MV-4-11 (cell line): ENCODE measurements at places on chromosomes 12 and 14.

GRCh38 chr12:48826209-48826855 lies 8.0 kb downstream of the CACNB3 start:
- no peak for DNase-seq

DNA sequence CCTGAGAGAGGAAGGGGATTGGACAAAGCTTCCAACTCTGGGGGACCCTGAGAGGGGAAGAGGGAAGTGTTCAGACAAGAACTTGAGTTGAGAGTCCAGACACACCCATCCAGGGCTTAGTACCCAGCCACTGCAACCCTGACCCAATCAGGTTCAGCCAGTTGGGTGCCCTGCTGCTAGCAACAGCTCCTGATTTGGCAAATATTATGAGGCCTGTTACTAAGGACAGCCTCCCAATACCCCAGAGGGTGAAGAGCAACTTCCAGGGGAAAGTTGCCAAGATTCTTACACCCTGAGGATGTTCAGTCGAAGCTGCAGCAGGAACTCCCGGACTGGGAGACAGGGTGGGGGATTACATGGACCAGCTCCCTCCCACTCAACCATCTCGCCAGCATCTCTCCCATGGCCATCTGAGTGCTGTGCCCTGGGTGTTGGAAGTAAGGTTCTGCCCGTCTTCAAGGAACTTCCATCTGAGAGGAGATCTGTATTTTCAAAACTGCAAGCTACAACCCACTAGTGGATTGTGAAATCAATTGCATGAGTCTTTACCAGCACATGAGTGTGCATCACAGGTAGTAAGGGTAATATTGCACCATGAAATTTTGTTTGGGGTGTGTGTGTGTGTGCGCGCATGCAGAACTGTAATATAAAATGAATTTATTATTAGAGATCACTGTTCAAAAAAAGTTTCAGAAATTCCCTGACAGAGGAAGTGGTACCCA lies 11.5 kb upstream of the KRT78 start:
- no peak for DNase-seq

GRCh38 chr12:23555825-23556207 lies 393.7 kb downstream of the SOX5 start:
- DNase-seq = no peak

DNA sequence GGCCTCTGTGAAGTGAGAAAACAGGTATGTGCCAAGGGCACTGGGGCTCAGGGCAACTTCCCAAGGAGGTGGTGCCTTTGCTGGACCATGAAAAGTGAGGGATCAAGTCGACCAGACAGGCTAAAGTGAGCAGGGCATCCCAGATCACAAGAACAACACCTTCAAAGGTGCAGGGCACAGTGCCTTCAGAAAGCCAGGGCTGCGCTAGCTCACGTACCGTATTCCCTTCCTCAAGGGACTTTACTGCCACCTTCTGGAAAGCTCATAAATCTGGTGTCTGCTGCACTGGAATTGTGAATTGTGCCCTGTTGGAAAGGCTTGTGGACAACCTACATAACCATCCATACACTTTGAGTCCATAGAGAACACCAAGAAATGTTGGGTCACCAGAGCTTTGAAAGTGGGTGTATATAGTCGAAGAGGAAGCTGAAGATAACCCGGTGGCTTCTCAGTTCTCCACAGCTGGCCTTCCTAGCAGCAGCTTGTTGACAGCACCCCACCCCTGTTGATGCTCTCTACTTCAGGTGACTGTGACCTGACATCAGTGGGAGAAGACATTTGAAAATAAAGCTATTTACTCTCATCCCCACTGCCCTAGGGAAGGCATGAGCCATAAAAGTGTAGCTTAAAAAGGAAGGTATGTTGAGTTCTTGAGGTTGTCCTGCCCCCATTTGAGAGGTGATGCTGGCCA lies 24.5 kb downstream of the FIGNL2 start:
- peak; percentile 35 for DNase-seq

DNA sequence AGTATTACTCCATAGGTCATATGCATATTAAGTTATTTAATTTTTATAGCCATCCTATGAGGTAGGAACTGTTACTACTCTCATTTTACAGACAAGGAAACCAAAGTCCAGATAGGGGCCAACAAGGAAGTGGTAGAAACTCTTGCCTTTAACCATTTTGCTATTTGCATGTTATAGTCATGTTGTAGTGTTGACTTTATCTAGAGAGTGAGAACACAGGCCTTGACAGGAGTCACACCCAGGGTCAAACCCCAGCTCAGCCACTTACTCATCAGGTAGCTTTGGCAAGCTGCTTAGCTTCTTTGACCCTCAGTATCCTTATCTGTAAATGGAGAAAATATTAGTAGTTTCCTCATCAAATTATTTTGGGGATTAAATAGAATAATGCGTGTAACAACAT lies 156.2 kb downstream of the CAND1 start:
- no peak for DNase-seq

DNA sequence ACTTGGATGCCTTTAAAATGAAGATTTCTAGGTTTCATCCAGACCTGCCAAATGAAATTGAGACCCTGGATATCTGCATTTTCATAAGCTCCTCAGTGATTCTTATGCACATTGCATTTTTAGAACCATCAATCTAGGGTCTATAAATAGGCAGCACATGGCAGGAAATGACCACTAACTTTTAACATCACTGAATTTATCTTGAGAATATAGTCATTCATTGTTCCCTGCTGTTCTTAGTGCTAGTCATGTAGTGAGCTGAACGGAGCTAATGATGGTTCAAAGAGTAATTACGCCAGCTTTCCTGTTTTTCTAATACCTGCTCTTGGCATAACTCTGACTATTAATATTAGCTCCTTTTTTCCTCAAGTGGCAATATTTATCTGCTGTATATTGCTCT lies 91.6 kb downstream of the TPH2 start:
- DNase-seq = no peak

- DNase-seq = peak; percentile 40
These were observed 22.5 kb upstream of the NKX2-8 start for GRCh38 chr14:36604757-36605505.

- DNase-seq = no peak
These were observed 78.3 kb upstream of the ATF1 start for GRCh38 chr12:50685641-50686040.

GRCh38 chr12:131564845-131565244 lies 146.0 kb upstream of the SFSWAP start:
- DNase-seq = no peak
